Tongue (tissue), 3 donors: ENCODE measurements at places on chromosomes 7 and 10. TPM values are rescaled to one million over a fixed set of nuclear protein-coding genes. Genes with fewer than 3 reads are reported as not detected.

The SPDYE3 gene
- not detected for total RNA-seq

The GNGT1 gene
- not detected for total RNA-seq

The TBC1D12 gene
- total RNA-seq: 18.4 TPM

DNA sequence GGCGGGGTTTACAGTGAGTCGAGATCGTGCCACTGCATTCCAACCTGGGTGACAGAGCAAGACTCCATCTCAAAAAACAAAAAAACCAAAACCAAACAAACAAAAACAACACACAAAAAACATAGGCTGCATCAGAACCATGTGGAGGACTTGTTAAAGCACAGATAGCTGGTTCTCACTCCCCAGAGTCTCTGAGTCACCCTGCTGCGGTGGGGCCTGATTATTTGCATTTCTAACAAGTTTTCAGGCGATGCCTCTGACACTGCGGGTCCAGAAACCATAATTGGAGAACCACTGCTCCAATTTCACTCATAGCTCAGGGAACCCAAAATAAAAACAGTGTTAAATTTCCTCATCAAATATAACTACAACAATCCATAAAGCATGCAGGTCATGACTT is 816.7 kb downstream of the MAGI2 start:
- DNase-seq: no peak

- peak; percentile 78 for DNase-seq
These were observed 110.1 kb downstream of the JAZF1 start for GRCh38 chr7:28070297-28071055.

DNA sequence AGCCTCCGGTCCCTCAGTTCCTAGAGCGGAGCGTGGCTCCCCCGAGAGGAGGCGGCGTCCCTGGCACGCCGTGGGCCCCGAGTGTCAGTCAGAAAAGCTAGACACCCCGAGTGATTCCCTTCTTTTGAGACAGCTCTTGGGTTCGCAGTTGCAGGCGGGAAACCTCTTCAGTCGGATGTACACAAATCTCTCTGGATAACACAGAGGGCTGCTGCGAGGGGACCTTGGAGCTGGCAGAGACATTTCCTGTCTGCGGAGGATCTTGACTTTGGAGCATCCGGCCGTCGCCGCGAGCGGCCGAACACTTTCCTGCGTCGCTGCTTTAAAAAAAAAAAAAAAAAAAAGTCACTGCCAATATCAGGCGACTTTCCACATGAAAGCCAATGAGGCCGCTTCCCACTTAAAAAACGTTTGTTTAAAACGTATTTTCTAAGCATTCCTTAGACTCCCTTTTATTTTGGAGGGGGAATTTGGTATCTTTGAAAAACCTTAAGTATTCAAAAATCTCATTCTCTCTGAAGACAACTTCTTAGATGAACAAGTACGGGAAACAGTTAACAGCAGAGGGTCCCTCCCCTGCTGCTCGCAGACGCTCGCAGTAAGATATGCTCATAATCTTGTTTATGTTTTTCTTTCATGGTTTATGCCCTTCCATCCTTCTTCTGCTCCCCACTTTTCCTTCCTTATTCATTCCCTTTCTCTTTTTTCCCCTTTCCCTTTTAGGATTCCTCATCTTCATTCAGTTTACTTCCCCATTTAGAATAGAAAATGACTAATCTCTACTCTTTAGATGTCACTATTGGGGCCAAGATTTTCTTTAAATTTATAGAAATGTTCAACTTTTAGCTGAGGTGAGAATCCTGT is 10.0 kb downstream of the HHEX start:
- peak; percentile 49 for DNase-seq

DNA sequence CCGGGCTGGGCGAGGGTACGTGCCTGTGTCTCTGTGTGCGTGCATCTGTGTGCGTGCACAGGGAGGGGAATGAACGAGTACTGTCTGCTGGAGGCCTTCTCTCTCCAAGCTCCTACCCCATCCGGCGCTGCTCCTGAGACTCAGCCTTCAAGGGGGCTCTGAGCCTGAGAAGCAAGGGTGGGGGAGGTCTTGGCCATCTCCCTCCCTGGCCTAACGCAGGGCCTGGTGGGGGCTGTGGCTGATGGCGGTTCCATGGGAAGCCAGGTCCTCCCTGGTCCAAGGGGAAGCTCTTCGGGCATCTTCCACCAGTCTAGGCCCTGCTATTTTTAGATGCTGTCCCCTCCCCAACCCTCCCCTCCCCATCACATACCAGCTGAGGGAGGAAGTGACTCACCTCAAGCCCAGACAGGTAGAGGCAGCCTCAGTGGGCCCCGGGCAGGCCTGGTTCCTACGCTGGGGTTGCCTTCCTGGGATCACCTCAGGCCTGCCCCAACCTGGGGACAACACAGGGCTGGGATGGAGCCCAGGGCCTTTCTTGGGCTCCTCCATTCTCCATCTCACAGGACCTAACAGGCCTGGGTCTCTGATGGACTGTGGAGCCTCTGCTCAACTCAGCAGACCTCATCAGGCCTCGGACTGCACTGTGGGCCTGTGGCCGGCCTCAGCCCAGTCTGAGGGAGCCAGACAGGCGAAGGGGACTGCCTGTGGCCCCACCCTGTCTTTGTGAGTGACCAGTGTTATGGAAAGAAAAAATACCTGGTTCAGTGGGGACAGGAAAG is 32.2 kb downstream of the DNAJB12 start:
- DNase-seq: no peak
